CD4-positive, CD25-positive, alpha-beta regulatory T cell (primary cell): ENCODE measurements at places on chromosomes 4 and X.
A peak's percentile ranks its signal among the peaks of the same experiment; 100 is the strongest.

GRCh38 chr4:158374318-158374717 lies 147.4 kb upstream of the RXFP1 start:
- no peak for DNase-seq

GRCh38 chr4:183876268-183876934 lies 28.7 kb upstream of the STOX2 start:
- DNase-seq: no peak

DNA sequence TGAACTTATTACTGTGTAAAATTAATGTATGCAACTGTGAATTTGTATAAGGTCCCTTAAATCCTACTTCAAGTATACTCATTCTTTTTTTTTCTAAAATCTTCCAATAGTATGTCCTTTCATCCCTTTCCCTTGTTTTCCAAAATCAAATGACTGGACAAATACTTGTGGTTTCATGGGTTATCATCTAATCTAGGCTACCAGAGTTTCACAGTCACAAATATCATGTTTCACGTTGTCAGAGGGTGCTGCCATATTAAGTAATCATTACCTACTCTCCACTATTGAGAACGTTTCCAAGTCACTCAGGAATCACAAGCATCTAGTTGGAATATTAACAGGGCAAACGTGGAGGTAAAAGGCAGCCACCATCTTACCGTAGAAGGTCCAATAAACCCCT lies 1235.0 kb upstream of the TENM3 start:
- no peak for DNase-seq

GRCh38 chrX:110139172-110139571 lies 136.3 kb downstream of the TMEM164 start:
- no peak for DNase-seq

DNA sequence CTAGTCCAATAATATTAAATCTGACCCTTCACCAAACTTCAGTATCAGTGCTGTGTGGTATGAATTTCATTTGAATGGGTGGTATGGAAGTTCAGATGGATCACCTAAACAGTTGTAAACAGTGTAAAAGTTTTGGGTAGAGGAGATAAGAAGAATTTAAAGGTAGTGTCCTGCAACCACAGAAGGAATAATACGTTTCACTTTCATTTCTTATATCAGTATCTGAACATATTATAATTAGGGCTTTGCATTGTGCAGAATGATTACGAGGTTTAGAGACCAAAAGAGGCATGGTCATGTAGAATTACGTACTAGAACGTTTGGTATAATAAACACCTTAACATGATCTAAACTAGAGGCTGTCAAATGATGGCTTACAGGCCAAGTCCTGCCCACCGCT lies 116.1 kb downstream of the PDLIM5 start:
- DNase-seq: no peak

DNA sequence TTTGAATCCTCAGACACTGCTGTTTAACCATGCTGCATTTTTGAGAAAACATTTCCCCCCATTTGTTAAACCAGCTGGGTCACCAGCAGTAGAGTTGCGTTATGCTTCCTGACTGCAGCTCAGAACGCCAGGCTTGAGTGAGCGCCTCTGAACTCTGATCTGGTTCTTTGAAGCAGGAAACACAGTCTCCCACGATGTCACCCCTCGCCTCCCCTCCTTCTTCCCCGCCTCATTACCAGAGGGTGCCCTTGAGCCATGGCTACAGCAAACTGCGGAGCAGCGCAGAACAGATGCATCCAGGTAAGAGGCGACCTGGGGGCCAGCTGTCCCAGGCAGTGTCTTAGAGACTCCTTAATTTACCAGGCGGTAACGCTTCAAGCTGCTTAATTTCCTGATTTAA lies 78.4 kb downstream of the REPS2 start:
- DNase-seq: no peak

GRCh38 chrX:15751155-15751819 lies 13.2 kb downstream of the CA5B start:
- peak; percentile 86 for DNase-seq

DNA sequence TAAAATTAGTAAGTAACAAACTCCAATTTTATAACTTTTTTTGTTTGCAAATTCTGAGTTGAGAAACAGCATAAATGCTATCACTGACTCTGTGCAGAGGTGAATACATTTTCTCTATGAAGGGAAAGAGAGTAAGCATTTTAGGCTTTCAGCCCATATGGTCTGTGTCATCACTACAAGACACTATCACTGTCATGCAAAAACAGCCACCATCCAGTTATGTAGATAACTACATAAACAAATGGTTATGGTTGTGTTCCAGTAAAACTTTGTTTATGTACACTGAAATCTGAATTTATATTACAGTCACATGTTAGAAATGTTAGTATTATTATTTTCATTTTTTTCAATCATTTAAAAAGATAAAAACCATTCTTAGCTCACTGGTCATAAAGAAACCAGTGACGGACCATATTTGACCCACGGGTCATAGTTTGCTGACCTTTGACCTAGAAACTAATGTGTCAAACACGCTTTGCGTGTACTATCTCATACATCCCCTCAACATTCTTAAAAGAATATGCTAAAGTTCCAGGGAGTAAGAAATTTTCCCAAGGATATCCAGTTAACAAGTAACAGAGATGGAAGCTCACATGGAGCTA lies 29.1 kb downstream of the RASGEF1B start:
- DNase-seq: no peak

DNA sequence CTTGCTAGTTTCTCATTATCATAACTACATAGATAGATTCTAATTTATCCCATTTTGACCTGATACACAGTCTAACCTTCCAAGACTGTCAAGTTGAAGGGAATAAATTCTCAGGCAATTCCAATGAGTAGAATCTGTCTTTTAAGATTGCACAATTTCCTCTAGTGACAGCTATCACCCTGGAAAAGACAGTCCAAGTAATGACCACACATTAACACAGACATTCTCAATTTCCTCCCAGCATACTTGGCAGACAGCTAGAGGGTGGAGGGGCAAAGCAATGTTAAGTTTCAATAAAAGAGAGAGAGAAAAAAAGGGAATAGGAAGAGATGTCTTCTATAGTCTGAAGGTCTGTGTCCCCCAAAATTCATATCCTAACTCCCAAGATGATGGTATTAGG lies 234.7 kb downstream of the LDB2 start:
- no peak for DNase-seq

GRCh38 chr4:165986956-165987698 lies 114.1 kb downstream of the TLL1 start:
- no peak for DNase-seq

GRCh38 chr4:3070709-3071500 lies 3.4 kb downstream of the HTT-AS start:
- DNase-seq: no peak

- DNase-seq: no peak
These were observed 32.1 kb downstream of the CDX4 start for GRCh38 chrX:73478961-73479360.

- DNase-seq: no peak
These were observed 274.3 kb upstream of the TACR3 start for GRCh38 chr4:103994059-103994458.

GRCh38 chr4:127503111-127503510 lies 129.6 kb upstream of the INTU start:
- no peak for DNase-seq

DNA sequence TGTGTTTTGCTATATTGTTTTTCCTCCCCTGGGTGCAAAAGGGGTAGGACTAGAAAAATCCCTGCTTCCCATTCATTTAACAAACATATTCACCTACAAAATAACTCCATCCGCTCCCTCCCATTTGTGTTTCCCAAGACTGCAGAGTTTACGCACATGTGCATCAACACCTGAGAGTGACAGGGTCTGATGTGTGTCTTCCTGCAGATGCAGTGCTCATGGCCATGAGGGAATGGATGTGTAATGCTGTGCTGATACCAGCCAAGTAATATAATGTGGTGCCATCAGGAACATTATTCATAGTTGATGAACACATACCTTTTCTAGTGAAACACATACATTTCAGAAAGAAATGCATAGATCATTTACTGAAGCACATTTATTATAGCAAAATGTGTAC lies 83.2 kb downstream of the CXXC4 start:
- no peak for DNase-seq

DNA sequence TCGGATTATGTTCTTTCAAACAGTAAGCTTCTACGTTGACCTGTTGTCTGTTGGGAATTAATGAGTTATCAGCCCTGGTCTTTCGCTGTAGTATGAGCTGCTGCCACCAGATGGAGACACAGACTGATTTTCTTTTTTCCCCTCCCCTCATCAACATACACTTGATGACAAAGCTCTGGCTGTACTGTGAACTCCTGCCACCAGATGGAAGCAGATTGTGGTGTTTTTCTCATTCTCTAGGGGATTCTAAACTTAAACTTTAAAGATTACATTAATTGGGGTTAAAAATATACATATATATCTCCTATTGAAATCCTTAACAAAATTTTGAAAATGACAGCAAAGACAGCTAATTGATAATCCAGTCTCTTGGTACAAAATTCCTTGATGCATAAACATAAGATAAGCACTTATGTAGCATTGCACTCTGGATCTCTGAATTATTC lies 44.8 kb downstream of the SMS start:
- DNase-seq: peak; percentile 46

DNA sequence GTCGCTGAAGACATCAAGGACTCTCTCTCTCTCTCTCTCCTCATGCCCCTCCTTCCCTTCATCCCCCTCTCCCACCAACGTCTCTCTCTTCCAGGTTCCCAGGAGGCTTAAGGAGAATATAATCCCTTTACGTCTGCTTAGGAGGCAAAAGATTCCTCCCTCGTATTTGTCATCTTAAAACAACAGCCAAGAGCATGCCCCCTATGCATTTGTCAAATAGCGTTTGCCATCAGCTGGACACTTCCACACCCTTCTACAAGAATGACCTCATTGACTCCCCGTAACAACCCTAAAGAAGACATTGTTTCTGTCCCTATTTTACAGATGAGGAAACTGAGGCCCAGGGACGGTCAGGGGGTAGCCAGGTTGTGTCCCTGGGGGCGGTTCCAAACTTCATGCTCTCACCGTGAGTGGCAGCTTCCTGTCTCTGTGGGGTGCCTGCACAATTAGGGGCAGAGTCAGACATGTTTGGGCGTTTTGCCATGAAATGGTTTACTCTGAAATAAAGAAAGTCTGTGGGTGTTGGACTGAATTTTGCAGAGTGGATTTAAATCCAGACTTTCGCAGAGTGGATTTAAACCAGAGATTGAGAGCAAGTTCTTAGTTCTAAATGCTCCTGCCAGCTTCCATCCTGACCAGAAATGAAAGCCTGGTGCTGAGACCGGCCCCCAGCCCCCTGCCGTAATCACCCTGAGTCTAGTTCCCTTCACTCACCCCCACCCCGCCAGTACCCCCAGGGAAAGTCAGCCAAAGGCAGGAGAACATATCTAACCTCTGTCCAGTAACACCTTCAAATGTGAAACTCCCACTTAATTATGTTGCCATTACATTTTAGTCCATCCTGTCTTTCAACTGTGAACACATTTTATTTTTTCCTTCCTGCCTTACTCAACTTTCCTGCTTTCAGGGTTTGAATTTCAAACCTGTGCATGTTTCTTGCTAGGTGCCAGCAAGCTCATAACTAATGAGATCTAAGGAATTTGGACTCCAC lies 44.3 kb upstream of the TBL1X start:
- DNase-seq: peak; percentile 14

GRCh38 chr4:110622841-110623717 lies at the start of gene PITX2:
Gene PITX2, minus strand, starts transcription at chr4:110623077. Its CDS starts 617 bp downstream, at chr4:110622460.
- DNase-seq: no peak

DNA sequence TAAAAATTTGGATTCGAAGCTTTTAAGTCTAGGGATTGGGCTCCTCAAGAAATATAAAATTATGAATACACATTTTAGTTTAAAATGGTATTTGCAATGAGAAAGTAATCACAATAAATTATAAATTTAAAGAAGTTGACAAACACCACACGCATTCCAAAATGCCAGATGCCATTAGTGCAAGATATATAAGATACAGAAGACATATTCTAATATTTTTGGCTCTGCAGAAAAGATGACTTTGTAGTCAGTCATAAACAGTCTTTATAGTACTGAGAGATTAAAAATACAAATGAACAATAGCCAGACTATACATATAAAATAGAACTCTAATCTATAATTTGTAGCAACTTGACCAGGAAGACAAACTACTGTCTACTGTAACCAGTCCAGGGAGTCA lies 309.0 kb upstream of the PABPC4L start:
- DNase-seq: no peak

DNA sequence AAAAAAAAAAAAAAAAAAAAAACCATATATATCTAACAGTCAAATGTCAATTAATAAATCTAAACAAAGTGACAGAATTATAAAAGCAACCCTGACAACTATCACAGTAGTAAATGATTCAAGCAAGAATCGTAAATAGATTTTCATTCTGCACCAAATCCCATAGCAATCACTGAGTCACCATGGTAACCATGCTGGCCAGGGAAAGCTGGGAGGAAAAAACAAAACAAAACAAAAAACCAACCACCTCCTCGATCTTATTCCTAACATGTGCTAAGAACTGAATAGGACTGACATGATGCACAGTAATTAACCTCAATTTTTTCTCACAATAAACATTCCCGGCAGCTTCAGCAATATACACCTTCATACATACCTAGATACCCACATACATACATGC lies 30.6 kb upstream of the RAB40A start:
- DNase-seq: no peak

- no peak for DNase-seq
These were observed 242.0 kb downstream of the MAPK10 start for GRCh38 chr4:86117705-86118302.

- DNase-seq: no peak
These were observed 343.7 kb upstream of the TRAM1L1 start for GRCh38 chr4:117429061-117429460.

DNA sequence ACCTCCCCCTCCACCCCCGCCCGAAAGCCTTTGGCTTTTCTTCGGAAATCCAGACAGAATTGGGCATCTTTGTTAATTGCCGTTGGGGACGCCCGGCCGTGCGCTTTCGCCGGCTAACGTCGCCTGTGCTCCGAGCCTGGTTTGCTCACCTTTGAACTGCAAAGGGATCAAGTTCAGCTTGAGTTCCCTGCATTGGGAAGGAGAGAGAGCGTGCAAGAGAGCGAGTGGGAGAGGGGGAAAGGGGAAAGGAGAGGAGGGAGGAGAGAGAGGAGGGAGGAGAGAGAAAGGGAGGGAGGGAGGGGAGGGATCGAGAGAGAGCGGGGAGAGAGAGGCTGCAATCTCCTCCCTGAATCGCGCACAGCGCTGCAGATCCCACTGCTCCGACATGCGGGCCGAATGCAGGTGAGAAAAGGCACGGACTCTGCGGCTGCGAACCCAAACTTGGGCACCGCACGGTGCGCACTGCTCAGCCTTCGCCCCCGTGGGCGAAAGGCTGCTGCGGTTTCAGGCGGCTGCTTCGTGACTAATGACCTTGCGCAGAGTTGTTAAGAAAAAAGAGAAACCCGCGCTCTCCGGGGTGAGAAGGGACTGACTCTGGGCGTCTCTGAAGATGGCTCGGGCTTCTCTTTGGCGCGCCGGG lies at the start of gene PCDH7:
PCDH7 (plus strand) TSS at position 349 of the 640 bp plus-strand sequence. CDS start 1,054 bp downstream, outside the sequence.
- DNase-seq: no peak

DNA sequence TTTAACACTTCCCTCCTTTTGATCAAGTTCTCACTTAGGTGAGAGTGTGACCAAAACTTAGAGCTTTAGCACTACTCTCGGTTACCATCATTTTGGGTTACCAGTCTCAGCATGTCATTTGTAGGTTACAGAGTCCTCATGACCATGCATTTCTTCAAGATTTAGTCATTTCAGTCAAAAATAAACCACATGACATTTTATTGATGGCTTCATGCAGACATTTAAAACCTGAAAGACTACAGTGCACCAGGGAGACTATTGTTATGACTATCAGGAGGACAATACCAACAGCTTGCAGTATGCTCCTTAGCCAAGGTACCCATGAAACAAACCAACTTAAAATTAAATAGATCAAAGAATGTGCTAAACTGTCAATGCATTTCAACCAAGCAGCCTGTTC lies 498.1 kb upstream of the FSTL5 start:
- no peak for DNase-seq

- DNase-seq: no peak
These were observed 219.0 kb downstream of the RELL1 start for GRCh38 chr4:37467223-37467622.
